Activated CD8-positive, alpha-beta T cell treated with anti-CD3 and anti-CD28 coated beads for 36 hours (primary cell): ENCODE measurements at places on chromosomes 1 and 21. TPM values are rescaled to one million over a fixed set of nuclear protein-coding genes. Genes with fewer than 3 reads are reported as not detected.

C1QC gene
- total RNA-seq = not detected

FOXD2 gene
- total RNA-seq = 0.18 TPM

DNA sequence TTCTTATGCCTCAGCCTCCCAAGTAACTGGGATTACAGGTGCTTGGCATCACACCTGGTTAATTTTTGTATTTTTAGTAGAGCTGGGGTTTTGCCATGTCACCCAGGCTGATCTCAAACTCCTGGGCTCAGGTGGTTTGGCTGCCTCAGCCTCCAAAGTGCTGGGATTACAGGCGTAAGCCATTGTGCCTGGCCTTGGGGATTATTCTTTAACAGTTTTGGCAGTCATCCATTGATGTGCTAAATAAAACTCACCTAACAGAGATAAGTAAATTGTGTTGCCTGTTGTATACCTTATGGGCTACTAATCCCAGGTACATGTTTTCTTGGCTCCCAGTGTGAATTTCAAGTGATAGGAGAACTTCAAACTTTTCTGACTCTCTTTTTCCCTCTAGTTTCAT, 35.2 kb upstream of the PDE4B start:
- H3K36me3 ChIP-seq = no peaks in the 10 kb centered on the region
- no peak overlapping the region for H3K27ac ChIP-seq
- no peak for DNase-seq
- peaks cover 13% of the 10 kb centered on the region for H3K27me3 ChIP-seq
- no peaks in the 10 kb centered on the region for H3K4me1 ChIP-seq

- H3K4me1 ChIP-seq = no peaks in the 10 kb centered on the region
- H3K27me3 ChIP-seq = no peaks in the 10 kb centered on the region
- no peaks in the 10 kb centered on the region for H3K36me3 ChIP-seq
- DNase-seq = no peak
- no peak overlapping the region for H3K4me3 ChIP-seq
Measured at GRCh38 chr21:30200000-30200399, 15.9 kb downstream of the CLDN8 start.

DNA sequence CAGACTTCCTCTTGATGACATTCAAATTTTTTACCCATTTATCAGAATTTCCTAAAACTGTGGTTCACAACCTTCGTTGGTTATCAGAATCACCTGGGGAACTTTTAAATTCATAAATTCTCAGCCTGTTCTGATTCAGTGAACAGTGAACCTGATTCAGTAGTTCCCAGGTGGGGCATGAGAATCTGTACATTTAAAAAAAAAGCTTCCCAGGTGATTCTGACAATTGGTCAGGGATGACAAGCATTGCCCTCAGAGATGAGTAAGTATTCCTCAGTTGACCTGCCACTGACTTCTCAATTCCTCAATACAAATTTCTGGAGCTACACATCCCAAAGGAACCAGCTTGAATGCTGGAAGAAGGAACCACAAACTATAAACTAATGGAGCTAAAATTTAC, 23.5 kb upstream of the CR2 start:
- H3K4me1 ChIP-seq = peaks cover 3% of the 10 kb centered on the region
- no peak overlapping the region for H3K4me3 ChIP-seq
- DNase-seq = no peak
- no peaks in the 10 kb centered on the region for H3K36me3 ChIP-seq
- H3K27ac ChIP-seq = no peak overlapping the region

DNA sequence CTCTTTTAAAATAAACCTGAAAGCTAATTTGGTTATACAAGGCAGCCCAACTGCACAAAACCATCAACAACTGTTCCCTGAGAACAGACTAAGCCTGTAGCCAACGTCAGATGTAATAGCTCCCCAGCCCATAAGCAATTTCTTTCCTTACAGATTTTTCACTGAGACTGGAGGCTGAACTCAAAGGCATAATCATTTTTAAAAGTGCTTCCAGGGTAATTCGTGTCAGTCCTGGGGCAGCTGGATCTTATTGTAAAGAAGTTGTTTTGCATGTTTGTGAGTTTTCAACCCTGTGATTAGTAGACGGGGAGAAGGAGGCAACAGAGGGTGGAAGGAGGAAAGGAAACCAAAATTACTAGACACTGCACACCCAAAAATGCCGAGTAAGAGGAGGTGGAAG, 3.2 kb downstream of the DPT start:
- no peaks in the 10 kb centered on the region for H3K4me1 ChIP-seq
- no peak for DNase-seq
- no peaks in the 10 kb centered on the region for H3K36me3 ChIP-seq
- no peak overlapping the region for H3K4me3 ChIP-seq
- peaks cover 8% of the 10 kb centered on the region for H3K27me3 ChIP-seq
- H3K27ac ChIP-seq = no peak overlapping the region

- H3K27ac ChIP-seq = no peak overlapping the region
- H3K4me3 ChIP-seq = no peak overlapping the region
- no peak for DNase-seq
- H3K4me1 ChIP-seq = no peaks in the 10 kb centered on the region
Measured at GRCh38 chr1:7688659-7689058, 82.4 kb upstream of the VAMP3 start.

DNA sequence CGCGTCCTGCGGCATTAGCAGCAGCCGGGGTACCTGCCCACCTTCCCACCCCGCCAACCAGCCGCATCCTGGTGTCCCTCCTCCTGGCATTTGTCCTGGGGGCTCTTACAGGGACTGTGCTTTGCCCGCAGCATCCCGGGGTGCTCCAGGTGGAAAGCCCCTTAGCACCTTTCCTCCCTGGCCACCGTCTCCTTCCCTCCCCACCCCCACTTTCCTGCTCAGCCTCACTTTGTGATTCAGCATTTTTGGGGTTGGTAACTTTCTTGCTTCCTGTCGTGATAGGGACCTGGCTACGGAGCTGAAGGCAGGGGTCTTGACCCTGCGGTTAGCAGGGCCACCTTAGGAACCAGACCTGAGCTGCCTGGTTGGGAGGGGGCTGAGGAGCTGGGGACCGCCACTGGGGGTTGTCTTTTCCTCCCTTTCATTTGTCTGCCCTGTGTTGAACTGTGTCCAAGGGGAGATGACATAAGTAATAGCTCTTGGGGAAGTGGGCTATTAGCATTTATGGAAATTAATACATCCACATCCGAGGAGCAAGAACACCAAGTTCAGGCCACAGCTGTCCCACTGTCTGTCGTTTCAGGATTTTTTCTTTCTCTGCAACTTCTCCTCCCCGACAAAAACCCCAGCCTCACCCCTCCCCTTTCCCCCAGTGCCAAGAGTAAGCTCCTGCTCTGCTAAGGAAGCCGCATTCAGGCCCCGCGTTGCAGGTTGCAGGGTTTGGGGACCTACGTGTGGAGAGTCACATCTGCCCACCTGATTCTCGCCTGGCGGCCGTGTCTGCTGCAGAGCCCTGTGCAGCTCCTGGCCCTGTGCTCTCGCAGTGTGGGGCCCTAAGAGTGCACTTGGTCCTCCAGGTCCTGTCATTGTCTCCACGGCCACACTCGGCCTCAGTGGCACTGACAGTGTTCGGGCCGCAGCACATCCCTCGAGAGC, 1.6 kb upstream of the NPHP4 start:
- peak overlapping the region; percentile 94 for H3K27ac ChIP-seq
- no peaks in the 10 kb centered on the region for H3K27me3 ChIP-seq
- peak; percentile 68 for DNase-seq
- peaks cover 29% of the 10 kb centered on the region for H3K4me1 ChIP-seq

DNA sequence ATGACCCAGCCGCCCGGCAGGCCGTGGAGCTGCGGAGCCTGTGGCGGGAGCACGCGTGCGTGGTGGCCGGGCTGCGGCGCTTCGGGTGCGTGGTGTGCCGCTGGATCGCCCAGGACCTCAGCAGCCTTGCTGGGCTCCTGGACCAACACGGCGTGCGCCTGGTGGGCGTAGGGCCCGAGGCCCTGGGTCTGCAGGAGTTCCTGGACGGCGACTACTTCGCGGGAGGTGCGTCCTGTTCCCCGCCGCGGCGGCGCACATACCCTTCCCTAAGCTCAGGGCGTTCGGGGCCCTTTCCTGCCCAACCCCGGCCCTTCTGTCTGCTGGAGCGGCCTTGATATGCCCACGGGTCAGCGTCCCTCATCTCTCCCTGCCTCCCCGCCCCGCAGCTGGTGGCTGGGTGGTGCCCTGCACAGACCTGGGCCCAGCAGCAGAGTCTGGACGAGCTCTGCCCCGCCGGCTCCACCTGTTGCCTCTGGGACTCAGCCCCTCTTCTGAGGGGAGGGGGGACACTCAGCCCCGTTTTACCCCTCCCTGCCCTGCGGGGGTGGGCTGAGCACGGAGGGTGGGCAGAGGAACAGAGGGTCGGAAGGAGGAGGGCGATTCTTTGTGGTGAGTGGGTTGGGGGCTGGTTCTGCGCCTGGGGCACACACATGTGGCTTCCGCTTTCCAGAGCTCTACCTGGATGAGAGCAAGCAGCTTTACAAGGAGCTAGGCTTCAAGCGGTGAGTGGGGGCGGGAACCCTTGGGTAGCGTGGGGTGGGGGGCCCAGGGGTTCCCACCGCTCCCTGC, 688 bp downstream of the PRXL2B start:
- peak; percentile 54 for DNase-seq
- H3K27me3 ChIP-seq = no peaks in the 10 kb centered on the region
- H3K36me3 ChIP-seq = peaks cover 22% of the 10 kb centered on the region
- peak overlapping the region; percentile 42 for H3K27ac ChIP-seq
- peak overlapping the region; percentile 83 for H3K4me3 ChIP-seq
